ENCODE measurements at places on chromosomes 1 and 21. TPM values are rescaled to one million over a fixed set of nuclear protein-coding genes. Genes with fewer than 3 reads are reported as not detected.

- no peak for DNase-seq
These were observed 54.6 kb upstream of the ZNHIT6 start for GRCh38 chr1:85762804-85763203.

- DNase-seq, result peak; percentile 27
These were observed 2.6 kb downstream of the NME7 start for GRCh38 chr1:169364948-169365347.

DNA sequence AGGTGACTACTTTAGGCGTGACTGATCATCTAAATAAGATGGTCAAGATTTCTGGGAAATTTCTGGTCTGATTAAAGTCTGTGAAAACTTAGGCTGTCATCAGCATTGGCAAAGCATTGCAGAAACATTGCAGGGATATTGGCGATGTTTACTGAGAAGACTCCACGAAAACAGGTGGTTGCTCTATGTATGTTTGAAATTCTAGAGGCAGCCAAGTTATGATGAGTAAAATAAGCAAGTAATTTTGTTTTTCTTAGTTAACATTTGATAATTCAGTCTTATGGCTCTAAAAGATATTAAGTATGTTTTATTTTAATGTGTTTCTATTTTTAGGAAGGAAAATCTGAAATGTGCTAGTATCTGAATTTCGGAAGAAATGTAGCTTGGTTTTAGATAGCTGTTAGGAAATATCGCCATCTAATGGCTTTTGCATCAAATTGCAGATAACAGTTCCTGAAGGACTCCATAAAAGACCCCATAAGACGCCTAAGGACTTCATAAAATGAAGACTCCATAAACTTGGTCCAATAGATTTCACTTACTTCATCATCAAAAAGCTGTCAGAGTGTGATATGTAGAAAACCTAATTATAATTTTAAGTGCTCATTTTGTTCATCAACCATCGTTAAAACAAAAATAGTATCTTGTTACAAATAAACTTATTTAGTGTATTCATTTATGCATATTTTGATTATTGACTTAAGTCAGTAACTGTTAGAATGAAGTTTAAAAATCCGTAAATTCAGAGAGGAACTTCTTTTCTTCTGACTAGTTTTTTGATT, 344.6 kb downstream of the RYR2 start:
- DNase-seq, result no peak

DNA sequence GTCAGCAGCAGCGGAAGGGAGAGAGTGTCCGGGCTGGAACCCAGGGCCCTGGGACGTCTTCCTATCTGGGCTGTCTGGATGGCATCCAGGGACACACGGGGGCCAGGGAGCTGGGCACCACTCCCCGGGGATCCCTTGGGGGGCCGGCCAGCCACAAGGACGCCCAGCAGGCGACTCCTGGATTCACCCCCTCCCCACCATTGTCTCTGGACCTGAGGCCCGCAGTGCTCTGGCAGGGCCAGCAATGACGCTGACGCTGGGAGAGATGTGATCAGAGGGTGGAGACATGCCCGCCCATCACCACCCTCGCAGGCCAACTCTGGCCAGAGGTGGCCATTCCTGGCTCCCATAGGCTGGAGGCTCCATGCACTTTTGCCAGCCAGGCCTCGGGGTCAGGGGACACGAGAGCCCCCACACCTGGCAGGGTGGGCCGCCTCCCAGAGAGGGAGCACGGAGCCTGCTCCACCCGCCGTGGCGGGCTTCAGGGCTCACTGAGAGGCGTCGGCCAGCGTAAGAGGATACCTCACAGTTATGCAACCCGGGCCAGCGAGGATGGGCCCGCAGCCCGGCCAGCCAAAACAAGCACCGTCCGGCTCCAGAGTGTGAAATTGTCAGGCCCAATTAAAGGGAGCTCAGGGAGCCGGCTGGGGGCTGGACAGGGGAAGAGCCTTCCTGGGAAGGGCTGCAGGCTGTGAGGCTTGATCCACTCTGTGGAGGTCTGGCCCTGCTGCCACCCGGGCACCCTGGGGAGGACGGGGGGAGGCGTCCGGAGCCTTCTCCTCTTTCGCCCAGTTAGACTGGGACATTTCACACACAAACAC, 10.3 kb downstream of the ACTRT2 start:
- DNase-seq, result no peak

DNA sequence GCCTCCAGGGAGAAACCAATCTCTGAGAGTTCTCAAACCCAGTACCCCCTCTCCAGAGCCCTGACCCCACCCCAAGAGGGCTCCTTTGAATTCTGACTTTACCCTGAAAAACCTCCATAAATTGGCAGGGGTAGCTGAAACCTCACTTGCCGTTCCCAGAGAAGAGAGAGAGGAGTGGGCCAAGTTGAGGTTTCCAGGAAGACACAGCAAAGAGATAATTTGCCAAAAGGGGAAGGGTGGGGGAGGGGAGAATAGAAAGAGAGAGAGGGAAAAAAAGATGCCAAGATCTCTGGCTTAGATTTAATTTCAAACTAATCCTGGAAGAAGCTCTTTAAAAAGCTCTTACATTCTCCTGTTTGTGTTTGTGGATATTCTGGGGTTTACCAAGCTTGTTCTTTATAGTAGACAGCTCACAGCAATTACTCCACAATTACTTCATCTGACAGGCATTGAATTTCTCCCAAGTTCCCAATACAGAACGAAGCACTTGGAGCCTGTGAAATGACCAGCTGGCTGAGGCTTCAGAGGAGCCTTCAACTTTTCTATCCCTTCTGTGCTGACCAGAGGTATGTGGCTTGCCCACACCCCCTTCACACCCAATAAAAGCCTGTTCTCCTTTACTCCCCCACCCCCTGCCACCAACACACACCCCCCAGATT, 1.1 kb upstream of the GRHL3 start:
- no peak for DNase-seq

LIPI gene
- total RNA-seq, result not detected

DNA sequence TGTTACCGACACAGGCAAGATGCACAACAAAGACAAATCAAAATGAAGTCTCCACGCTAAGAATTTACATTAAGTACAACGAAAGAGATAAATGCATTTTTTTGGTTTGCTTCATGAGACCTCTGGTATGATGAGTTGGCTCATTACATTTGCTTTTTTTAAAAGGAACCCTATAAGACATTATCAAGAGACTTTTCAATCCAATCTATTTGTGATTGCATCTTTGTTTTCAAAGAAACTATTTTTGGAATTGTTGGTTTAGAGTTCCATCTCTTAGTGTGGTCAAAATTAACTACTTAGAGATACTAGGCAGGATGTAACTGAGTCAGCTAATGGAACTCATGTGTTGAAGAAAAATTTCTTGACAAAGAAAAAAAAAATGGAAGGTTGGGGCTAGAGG, 200.1 kb downstream of the ZC3H11B start:
- no peak for DNase-seq

GRCh38 chr1:235946571-235946981, 79.9 kb upstream of the LYST start:
- DNase-seq, result no peak

DNA sequence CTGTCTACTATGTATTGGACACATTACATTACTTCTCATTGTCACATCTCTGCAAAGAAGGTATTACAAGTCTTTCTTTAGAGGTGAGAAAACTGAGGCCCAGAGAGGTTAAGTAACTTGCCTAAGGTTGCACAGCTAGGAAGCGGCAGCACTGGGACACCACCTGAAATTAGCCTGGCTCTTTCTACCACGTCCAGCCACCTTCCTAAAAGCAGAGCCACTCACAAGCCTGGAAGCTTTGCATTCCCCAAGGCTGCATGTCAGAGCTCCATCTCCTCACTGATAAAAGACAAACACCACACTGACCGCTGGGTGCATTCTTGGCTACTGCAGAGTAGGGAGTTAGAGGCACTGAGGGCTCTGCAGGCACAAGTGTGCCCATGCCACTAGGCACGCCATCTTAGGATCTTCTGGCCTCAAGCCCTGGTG, 2.4 kb downstream of the CD247 start:
- DNase-seq, result no peak

DISP1 gene
- total RNA-seq, result 0.81 TPM

AVPR1B gene
- total RNA-seq, result not detected

HMGB4 gene
- not detected for total RNA-seq

SNX7 gene
- total RNA-seq, result 0.39 TPM

HES3 gene
- total RNA-seq, result not detected

DNA sequence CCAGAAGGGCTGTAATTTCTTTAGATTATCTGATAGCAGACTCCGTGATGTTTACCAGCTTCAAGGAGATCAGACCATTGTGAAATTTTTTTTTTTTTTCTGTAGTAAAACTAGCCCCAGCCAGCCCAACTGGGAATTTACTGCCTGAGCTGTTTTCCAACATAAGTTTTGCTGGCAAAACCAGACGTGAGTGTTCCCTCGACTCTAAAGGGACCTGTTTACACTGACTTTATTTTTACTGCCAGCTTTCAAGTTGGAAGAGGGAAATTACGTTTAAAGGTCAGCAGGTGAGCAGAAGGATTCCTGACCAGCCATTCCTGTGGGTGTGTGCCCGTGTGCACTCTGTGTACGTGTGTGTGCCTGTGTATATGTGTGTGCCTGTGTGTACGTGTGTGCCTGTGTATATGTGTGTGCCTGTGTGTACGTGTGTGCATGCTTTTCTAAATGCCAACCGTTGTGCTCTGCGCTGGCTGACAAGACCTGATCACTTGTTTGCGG, 374 bp downstream of the MAB21L3 start:
- DNase-seq, result no peak

DNA sequence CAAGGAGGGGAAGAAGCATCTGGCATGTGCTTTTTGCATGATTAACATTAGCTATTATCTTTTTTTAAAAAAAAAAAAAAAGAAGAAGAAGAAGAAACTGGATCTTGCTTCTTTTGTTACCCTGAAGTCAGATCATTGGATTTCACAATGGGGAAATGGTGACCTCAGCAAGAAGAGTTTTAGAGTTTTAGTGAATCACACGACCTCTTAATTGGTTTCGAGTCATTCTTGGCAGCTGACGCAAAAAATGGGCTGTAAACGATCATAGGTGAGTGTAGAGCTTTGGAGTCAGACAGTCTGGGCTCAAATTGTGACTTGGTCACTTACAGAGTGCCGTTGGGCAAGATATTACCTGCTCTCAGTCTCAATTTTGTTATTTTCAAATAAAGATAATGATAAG, 33.3 kb upstream of the PGBD5 start:
- DNase-seq, result no peak

GRCh38 chr1:10128101-10128765, 82.1 kb upstream of the KIF1B start:
- no peak for DNase-seq
